ENCODE measurements at places on chromosomes 13 and 19. TPM values are rescaled to one million over a fixed set of nuclear protein-coding genes. Genes with fewer than 3 reads are reported as not detected.
A peak's percentile ranks its signal among the peaks of the same experiment; 100 is the strongest.

Gene PRR19
- total RNA-seq = 0.73 TPM

GRCh38 chr19:13347367-13347766 is 158.9 kb downstream of the CACNA1A start:
- no peak overlapping the region for H3K27ac ChIP-seq
- H3K36me3 ChIP-seq = no peaks in the 10 kb centered on the region
- no peaks in the 10 kb centered on the region for H3K27me3 ChIP-seq
- no peaks in the 10 kb centered on the region for H3K4me1 ChIP-seq
- no peak overlapping the region for H3K4me3 ChIP-seq

DNA sequence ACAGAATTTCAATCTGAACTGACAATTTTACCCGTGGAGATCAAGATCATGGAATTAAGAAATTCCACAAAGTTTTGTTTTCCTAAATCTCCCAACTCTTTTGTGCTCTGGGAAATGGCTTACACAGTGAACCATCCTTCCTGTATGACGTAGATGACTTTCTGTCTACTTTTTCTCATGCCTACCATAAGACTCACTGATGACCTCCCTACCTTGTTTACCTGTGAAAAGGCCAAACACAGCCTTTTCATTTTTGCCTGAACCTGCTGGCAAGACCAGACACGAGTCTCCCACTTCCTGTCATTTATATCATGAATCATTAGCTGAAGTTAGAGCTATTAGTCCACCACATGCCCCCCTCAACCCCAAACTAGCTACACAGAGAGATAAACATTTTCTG is 4.6 kb upstream of the KBTBD6 start:
- H3K27ac ChIP-seq = no peak overlapping the region
- no peaks in the 10 kb centered on the region for H3K27me3 ChIP-seq
- H3K4me1 ChIP-seq = peaks cover 3% of the 10 kb centered on the region
- H3K36me3 ChIP-seq = no peaks in the 10 kb centered on the region
- no peak overlapping the region for H3K4me3 ChIP-seq
- no peak for DNase-seq

GRCh38 chr13:79445968-79446645 is 34.8 kb upstream of the NDFIP2 start:
- no peak for DNase-seq
- no peaks in the 10 kb centered on the region for H3K4me1 ChIP-seq
- no peak overlapping the region for H3K27ac ChIP-seq
- no peak overlapping the region for H3K4me3 ChIP-seq

Gene SRRM5
- total RNA-seq = 0.12 TPM

Gene FBN3
- 0.02 TPM for total RNA-seq

Gene PALM
- 4.4 TPM for total RNA-seq

Gene KASH5
- not detected for total RNA-seq

- no peaks in the 10 kb centered on the region for H3K27me3 ChIP-seq
- DNase-seq = peak; percentile 75
- peaks cover 20% of the 10 kb centered on the region for H3K4me1 ChIP-seq
- peaks cover 70% of the 10 kb centered on the region for H3K36me3 ChIP-seq
Observed at GRCh38 chr19:39832341-39833083, 1.4 kb downstream of the DYRK1B start.

Gene AMH
- 6.9 TPM for total RNA-seq

Gene SCN1B
- total RNA-seq = 2.3 TPM

DNA sequence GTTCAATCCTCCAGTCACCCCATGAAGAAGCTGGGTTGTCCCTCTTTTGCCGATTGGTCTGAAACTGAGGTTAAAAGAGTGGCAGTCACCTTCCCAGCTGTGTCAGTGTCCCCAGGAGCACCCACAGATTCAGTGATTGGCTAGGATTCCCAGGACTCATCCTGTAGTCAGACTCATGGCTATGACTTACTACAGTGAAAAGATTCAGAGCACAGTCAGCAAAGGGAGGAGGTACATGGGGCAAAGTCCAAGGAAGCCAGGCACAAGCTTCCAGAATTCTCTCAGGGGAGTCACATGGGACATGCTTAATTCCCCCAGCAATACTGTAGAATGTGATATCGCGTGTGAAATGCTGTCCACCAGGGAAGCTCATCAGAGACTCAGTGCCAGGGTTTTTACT is 14.2 kb downstream of the ZNF473 start:
- no peaks in the 10 kb centered on the region for H3K4me1 ChIP-seq
- H3K4me3 ChIP-seq = no peak overlapping the region
- H3K27ac ChIP-seq = no peak overlapping the region
- DNase-seq = no peak

- no peak overlapping the region for H3K27ac ChIP-seq
- no peaks in the 10 kb centered on the region for H3K36me3 ChIP-seq
- no peaks in the 10 kb centered on the region for H3K4me1 ChIP-seq
- H3K4me3 ChIP-seq = no peak overlapping the region
Observed at GRCh38 chr13:80830431-80830830, 489.5 kb upstream of the SPRY2 start.

DNA sequence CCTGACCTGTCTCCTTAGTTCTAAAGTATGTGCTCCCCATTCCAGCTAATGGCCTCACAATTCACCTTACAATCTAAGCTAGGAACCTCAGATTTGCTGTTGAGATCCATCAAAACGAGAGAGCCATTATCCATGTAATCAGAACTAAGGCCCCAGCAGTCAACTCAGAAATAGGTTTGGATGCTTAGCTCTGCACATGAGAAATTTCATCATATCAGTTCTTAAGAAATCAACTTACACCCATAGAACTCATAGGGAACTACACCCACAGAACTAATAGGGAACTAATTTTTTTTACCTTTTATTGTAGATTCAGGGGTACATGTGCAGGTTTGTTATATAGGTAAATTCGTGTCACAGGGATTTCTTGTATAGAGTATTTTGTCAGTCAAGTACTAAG is 28.7 kb downstream of the CYSLTR2 start:
- no peaks in the 10 kb centered on the region for H3K27me3 ChIP-seq
- no peak for DNase-seq
- no peak overlapping the region for H3K4me3 ChIP-seq
- H3K36me3 ChIP-seq = no peaks in the 10 kb centered on the region
- H3K27ac ChIP-seq = no peak overlapping the region

DNA sequence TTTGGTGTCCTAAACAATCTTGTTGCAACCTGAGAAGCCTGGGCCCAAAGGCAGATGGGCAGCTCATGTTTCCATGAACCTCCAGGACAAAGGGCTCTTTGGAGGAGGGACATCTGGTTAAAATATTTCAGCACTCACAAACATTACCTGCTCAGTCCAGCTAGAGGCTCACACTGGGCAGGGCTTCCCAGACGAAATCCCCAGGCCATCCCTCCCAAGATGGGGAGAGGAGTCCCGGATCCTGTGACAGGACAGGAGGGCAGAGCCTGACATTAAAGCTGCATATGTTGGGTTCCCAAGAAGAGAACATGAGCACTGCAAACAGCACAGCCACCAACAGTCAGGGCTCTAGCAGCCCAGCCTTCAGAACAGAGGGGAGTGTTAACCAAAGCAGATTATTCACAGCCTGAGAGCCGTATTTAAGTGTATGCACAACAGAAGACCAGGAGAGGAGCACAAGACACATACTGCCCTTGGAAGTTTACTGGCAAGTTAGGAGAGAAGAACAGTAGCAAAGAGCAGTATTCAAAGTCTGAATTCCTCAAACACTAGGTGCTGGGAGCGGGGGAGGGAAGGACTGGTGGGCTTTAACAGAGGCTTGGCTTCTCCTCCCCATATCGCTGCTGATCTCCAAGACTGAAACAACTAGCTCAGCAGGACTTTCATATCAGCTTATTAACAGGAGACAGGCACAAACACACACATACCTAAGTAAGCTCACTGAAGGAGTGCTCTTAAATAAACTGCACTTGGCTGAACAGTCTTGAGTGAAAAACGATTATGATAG is 12.3 kb downstream of the ATP7B start:
- H3K4me1 ChIP-seq = peaks cover 10% of the 10 kb centered on the region
- no peak overlapping the region for H3K27ac ChIP-seq
- H3K4me3 ChIP-seq = no peak overlapping the region

GRCh38 chr19:49758292-49758691 is 4.8 kb downstream of the TSKS start:
- H3K36me3 ChIP-seq = no peaks in the 10 kb centered on the region
- DNase-seq = peak; percentile 37
- no peaks in the 10 kb centered on the region for H3K27me3 ChIP-seq
- no peak overlapping the region for H3K27ac ChIP-seq

Gene BEST2
- 0.04 TPM for total RNA-seq

Gene FBXW9
- 8.3 TPM for total RNA-seq

Gene ZNF610
- 4.4 TPM for total RNA-seq

GRCh38 chr19:28999724-29000433 is 213.1 kb downstream of the UQCRFS1 start:
- no peak overlapping the region for H3K4me3 ChIP-seq
- no peaks in the 10 kb centered on the region for H3K27me3 ChIP-seq
- no peaks in the 10 kb centered on the region for H3K36me3 ChIP-seq
- DNase-seq = no peak

Gene PSG11
- total RNA-seq = not detected

DNA sequence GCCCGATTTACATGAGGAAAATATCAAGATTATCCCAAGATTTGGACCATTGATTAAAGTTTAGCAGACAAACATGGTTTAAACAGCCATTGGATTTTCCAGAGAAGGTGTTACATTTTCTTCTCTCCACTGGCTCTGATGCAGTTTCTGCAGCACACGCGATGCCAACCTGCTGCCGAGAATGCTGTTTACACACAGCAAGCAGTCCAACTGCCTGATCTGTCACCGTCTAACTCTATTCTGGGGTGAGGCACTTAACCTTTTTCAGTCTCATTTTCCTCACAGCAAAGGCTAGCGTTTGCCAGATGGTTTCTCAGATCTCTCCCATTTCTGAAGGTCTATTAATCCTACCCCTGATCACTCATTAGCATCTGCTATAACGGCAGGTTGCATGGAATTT is 763.5 kb upstream of the GPC6 start:
- H3K4me1 ChIP-seq = no peaks in the 10 kb centered on the region
- no peaks in the 10 kb centered on the region for H3K36me3 ChIP-seq
- no peak for DNase-seq
- H3K27ac ChIP-seq = no peak overlapping the region
- no peak overlapping the region for H3K4me3 ChIP-seq
- H3K27me3 ChIP-seq = no peaks in the 10 kb centered on the region

GRCh38 chr13:43364210-43365038 is 341.0 kb downstream of the DNAJC15 start:
- DNase-seq = no peak
- H3K4me3 ChIP-seq = no peak overlapping the region
- H3K4me1 ChIP-seq = peaks cover 16% of the 10 kb centered on the region
- no peaks in the 10 kb centered on the region for H3K36me3 ChIP-seq
- no peaks in the 10 kb centered on the region for H3K27me3 ChIP-seq
- no peak overlapping the region for H3K27ac ChIP-seq

Gene SHANK1
- total RNA-seq = not detected

Gene CEACAM8
- total RNA-seq = not detected

DNA sequence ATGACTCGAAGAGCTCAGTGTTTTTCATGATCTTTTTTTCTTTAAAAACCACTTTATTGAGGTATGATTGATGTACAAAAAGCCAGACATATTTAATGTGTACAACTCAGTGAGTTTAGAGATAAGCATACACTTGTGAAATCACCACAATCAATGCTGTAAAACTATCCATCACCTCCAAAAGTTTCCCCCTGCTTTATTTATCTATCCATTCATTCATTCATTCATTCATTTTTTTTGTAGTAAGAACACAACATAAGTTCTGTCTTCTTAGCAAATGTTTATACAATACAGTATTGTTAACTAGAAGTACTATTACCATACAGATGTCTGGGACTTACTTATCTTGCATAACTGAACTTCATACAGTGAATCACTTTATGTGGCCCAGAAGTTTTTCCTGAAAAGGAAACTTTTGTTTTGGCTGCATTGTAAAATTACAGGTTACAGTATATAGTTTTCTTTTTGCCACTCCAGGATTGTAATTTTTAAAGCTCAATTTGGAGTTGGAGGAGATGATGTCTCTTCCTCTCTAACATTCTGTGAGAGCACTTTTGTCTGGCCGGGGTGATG is 6.7 kb downstream of the RAP2A start:
- no peaks in the 10 kb centered on the region for H3K4me1 ChIP-seq
- no peaks in the 10 kb centered on the region for H3K27me3 ChIP-seq
- H3K36me3 ChIP-seq = peaks cover 4% of the 10 kb centered on the region
- H3K27ac ChIP-seq = no peak overlapping the region

DNA sequence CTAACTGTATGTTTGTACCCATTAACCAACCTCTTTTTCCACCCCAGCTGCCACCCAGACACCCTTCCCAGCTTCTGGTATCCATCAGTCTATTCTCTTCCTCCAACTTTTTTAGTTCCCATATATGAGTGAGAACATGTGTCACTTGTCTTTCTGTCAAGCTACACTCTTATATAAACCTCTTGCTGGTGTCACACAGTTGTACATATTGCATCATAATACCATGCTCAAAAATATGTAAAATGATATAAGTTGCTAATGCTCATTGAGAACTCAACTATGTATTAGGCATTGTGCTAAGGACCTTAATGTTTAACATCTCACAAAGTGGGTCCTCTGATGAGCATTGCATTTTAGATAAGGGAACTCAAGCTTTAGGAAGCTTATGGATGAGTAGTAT is 395.4 kb downstream of the GPC6 start:
- no peak overlapping the region for H3K27ac ChIP-seq
- H3K4me1 ChIP-seq = no peaks in the 10 kb centered on the region
- H3K4me3 ChIP-seq = no peak overlapping the region

Gene BCAM
- total RNA-seq = 15.5 TPM

Gene EPSTI1
- total RNA-seq = 0.03 TPM

Gene IGFL2
- not detected for total RNA-seq

- no peak overlapping the region for H3K27ac ChIP-seq
- no peaks in the 10 kb centered on the region for H3K27me3 ChIP-seq
- no peak for DNase-seq
- peaks cover 19% of the 10 kb centered on the region for H3K4me1 ChIP-seq
Observed at GRCh38 chr19:39407660-39408391, 1.2 kb downstream of the ZFP36 start.

GRCh38 chr13:51647067-51647466 is 62.8 kb downstream of the WDFY2 start:
- peaks cover 34% of the 10 kb centered on the region for H3K4me1 ChIP-seq
- no peak for DNase-seq
- H3K36me3 ChIP-seq = no peaks in the 10 kb centered on the region

DNA sequence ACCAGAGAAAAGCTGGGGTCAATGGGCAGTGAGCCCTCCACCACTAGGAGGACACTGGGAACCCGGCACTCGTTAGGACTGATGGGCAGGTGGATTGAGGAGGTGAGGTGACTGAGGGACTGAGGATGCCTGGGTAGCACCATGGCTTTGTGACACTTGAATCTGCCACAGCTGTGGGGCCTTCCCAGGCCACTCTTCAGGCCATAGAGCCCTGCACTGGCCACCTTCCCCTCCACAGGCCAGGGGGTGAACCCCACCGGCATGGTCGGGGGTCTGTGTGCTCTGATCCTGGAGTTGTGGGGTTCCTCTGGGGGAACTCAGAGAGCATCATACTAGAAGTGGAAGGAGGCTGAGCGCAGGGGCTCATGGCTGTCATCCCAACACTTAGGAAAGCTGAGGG is 423.5 kb downstream of the ZNF536 start:
- H3K27me3 ChIP-seq = no peaks in the 10 kb centered on the region
- no peak overlapping the region for H3K4me3 ChIP-seq
- H3K4me1 ChIP-seq = no peaks in the 10 kb centered on the region
- no peak overlapping the region for H3K27ac ChIP-seq

Measured in SJCRH30 (cell line).